Activated CD4-positive, alpha-beta T cell treated with anti-CD3 and anti-CD28 coated beads, Interleukin-2, amount 10 ng/mL, durations not matched to agents 24 days and 14 days (primary cell): ENCODE measurements at places on chromosomes 1 and 21. TPM values are rescaled to one million over a fixed set of nuclear protein-coding genes. Genes with fewer than 3 reads are reported as not detected.

DNA sequence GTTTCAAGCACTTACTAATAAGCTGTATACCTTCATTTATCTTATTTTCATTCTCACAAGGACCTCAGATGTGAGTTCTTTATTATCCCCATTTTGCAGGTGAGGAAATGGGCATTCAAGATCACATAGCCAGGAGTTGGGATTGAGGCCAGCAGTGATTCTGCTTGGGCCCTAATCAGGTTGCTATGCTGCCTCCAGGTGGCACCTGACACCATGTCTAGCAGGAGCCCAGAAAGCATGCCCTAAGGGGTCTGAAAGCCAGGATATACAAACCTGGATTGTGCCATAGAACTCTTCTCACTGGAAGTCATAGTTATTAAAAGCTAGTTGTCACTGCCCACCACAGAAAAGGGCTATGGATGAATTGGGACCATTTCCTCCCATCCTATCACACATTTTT, 61.1 kb downstream of the FYB2 start:
- H3K36me3 ChIP-seq, result no peaks in the 10 kb centered on the region
- H3K4me1 ChIP-seq, result no peaks in the 10 kb centered on the region

- H3K27ac ChIP-seq, result no peak overlapping the region
- H3K4me3 ChIP-seq, result peak overlapping the region; percentile 79
- peaks cover 22% of the 10 kb centered on the region for H3K27me3 ChIP-seq
- no peak for DNase-seq
- H3K4me1 ChIP-seq, result peaks cover 8% of the 10 kb centered on the region
These were observed 1.9 kb downstream of the EPHX1 start for GRCh38 chr1:225811622-225812487.

- H3K36me3 ChIP-seq, result no peaks in the 10 kb centered on the region
- H3K4me1 ChIP-seq, result no peaks in the 10 kb centered on the region
- H3K27ac ChIP-seq, result no peak overlapping the region
- DNase-seq, result no peak
These were observed 10.7 kb upstream of the CYYR1 start for GRCh38 chr21:26583769-26584168.

GRCh38 chr21:44985441-44986401, 45.9 kb downstream of the SLX9 start:
- no peaks in the 10 kb centered on the region for H3K4me1 ChIP-seq
- no peak overlapping the region for H3K27ac ChIP-seq
- H3K4me3 ChIP-seq, result no peak overlapping the region
- H3K36me3 ChIP-seq, result no peaks in the 10 kb centered on the region

GRCh38 chr1:66788231-66788939, 12.7 kb downstream of the INSL5 start:
- peak overlapping the region; percentile 60 for H3K4me3 ChIP-seq
- H3K4me1 ChIP-seq, result peaks cover 17% of the 10 kb centered on the region
- DNase-seq, result peak; percentile 76
- no peaks in the 10 kb centered on the region for H3K36me3 ChIP-seq

GRCh38 chr1:150346316-150346715, 17.6 kb upstream of the RPRD2 start:
- no peak for DNase-seq
- H3K27me3 ChIP-seq, result no peaks in the 10 kb centered on the region
- H3K27ac ChIP-seq, result no peak overlapping the region
- peaks cover 1% of the 10 kb centered on the region for H3K4me1 ChIP-seq

GRCh38 chr1:37272626-37273025, 201.8 kb upstream of the ZC3H12A start:
- no peak overlapping the region for H3K27ac ChIP-seq
- H3K27me3 ChIP-seq, result no peaks in the 10 kb centered on the region
- H3K4me1 ChIP-seq, result no peaks in the 10 kb centered on the region

Gene TMEM52
- 1.1 and 3.1 TPM in 2 replicates for total RNA-seq

Gene BEND5
- total RNA-seq, result 11.4 and 11.5 TPM in 2 replicates

Gene THRAP3
- 157 and 161 TPM in 2 replicates for total RNA-seq

Gene PTAFR
- total RNA-seq, result 0.40 and 0.57 TPM in 2 replicates

Gene LRRC38
- total RNA-seq, result not detected in 2 replicates

Gene MFAP2
- total RNA-seq, result not detected in 2 replicates

DNA sequence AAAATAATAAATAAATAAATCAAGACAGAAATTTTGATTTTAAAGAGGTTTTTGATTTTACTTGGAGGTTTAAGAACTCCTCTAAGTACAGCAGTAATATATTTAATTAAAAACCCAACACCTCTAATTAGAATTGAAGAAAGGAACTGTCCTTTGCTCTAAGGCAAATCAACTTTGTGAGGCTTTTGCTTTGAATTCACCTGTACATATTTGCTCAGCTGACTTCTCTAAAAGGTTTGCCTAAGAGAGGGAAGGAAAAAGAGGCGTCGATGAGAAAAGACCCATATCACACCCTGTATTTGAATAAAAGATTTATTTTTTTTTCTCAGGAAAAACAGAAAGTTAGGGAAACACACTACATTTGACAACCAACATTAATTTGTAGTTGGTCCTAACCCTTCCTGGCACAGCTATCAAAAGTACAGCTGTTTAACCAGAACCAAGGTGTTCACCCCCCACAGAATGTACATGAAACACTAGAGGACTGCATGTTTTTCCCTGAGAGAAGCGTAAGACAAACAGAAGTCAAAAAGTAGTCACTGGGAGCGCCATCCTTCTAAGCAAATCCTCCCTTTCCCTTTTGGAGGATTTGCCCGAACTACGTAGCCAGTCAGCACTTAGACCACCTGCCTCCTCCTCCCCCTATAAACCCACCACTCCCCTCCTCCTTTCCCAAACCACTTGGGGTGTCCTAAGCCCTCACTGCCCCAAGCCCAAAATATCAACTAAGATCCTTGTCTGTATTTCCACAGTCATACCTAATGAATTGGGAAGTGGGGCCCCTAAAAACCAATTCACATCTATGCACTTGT, 4.9 kb downstream of the MCL1 start:
- peaks cover 43% of the 10 kb centered on the region for H3K4me1 ChIP-seq
- H3K27ac ChIP-seq, result peak overlapping the region; percentile 94
- H3K36me3 ChIP-seq, result peaks cover 92% of the 10 kb centered on the region
- H3K27me3 ChIP-seq, result no peaks in the 10 kb centered on the region
- peak overlapping the region; percentile 94 for H3K4me3 ChIP-seq

Gene RWDD3
- total RNA-seq, result 11.6 and 12.0 TPM in 2 replicates

Gene VANGL2
- 0.02 and 0.05 TPM in 2 replicates for total RNA-seq

- H3K27ac ChIP-seq, result no peak overlapping the region
- no peak for DNase-seq
- H3K27me3 ChIP-seq, result peaks cover 3% of the 10 kb centered on the region
- H3K4me3 ChIP-seq, result no peak overlapping the region
These were observed 51.7 kb upstream of the PALMD start for GRCh38 chr1:99594205-99594604.

DNA sequence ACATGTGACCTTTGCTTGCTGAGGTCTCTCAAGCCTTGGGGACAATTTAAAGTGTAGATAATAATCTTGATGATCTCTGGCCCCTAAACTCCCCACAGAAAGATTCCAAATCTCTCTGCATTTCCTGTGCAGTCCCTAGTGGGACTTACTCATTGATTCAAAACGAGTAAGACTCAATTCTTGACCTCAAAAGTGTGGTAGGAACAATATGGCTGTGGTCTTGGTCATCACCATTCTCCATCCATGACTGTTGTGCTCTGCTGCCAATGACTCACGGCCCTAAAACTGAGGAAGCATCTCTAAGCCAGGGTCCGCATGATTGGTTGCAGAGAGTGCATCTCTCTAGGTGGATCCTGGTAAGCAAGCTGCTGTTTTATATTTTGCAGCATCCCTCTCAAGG, 268.0 kb downstream of the PTGER3 start:
- no peak for DNase-seq
- H3K36me3 ChIP-seq, result no peaks in the 10 kb centered on the region
- no peaks in the 10 kb centered on the region for H3K4me1 ChIP-seq
- H3K27ac ChIP-seq, result no peak overlapping the region
- no peaks in the 10 kb centered on the region for H3K27me3 ChIP-seq
- no peak overlapping the region for H3K4me3 ChIP-seq

DNA sequence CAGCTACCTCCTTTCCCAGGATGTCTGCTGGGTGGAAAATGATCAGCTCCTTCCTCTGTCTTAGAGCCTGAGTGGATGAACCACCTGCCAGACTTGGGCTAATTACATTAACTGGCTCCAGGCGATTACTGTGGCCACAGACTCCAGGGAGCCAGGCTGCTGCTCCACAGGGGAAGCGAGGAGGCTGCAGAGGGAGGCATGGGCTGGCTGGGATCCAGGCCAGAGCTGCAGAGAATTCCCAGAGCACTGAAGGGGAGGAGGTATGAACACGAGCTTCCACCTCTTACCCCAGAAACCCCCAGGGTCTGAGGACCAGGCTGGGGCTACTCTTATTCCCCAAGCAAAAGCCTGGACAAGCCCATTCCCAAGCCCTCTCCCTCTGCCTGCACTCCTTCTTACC, 136.0 kb upstream of the KLHDC7A start:
- H3K27ac ChIP-seq, result no peak overlapping the region
- no peak for DNase-seq
- H3K36me3 ChIP-seq, result no peaks in the 10 kb centered on the region
- H3K4me3 ChIP-seq, result no peak overlapping the region

Gene SAMD11
- total RNA-seq, result not detected in 2 replicates

DNA sequence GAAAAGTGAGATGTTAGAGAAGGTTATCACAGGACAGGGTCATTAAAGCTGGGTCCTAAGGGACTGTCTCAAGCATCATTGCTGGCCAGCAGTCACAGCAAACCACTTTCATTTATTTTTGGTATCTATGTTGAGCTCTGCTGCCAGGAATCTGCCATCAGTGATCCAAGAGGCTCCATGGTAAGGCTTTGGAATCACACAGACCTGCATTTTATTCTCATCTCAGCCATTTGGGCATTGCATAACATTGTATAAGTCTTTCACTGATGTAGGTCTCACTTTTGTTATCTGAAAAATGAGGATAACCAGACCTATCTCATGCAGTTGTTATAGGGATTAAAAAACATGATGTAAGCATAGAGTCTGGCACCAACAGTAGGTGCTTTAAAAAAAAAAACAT, 77.5 kb downstream of the OMA1 start:
- H3K27me3 ChIP-seq, result no peaks in the 10 kb centered on the region
- H3K36me3 ChIP-seq, result no peaks in the 10 kb centered on the region
- no peak for DNase-seq
- no peaks in the 10 kb centered on the region for H3K4me1 ChIP-seq
- H3K4me3 ChIP-seq, result no peak overlapping the region
- H3K27ac ChIP-seq, result no peak overlapping the region

DNA sequence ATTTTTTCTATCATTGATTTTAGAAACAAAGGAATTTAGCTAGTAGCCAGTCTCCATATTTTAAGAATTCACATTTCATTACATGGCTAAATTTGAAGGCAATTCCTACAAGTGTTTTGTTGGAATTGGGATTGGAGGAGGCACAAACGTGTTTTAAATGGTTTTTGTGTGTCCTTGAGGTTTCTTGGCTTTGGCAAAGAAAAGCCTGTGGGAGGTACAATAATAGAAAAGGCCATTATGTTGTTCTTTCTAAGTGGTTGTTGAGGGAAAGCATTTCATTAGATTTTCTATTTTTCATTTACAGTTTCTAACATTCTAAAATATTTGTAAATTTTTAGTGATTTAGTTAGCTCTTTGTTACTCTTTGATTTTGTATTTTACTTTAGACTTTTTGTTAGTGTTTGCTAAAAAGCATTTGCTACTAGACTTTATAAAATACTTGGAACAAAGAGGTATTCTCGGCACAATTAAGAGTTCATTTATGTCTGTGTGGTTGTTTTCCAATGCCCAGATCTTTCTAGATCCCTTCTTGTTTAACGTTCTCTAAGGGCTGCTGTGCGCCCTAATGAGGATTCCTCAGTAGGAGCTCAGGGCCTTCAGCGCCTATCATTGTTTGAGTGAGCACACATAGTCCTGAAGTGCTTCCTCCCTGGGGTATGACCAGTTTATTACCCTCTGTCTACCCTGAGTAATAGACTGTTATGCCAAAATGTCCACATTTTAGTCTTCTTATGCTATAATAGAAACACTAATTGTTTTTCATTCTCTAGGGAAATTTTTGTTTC, 70.0 kb upstream of the KIAA1614 start:
- H3K27me3 ChIP-seq, result no peaks in the 10 kb centered on the region
- no peak overlapping the region for H3K4me3 ChIP-seq
- H3K27ac ChIP-seq, result no peak overlapping the region
- peaks cover 3% of the 10 kb centered on the region for H3K4me1 ChIP-seq

DNA sequence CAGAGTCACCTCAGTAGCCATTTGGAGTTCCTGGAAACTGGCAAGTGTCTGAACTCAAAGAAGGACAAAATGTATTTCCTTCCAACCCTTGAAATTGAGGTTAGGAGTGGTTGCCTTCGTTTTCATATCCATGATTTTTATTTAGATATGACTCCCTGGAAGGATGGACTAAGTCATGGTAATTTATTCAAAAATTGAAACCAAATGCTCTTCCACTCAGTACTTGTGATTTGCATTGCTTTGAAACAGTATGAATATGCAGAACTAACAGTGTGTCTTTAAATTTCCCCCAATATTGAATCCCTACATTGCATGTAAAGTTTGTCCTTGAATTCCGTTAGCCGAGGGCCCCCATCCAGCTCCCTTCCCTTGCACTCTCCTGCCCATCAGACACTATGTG, 112.1 kb upstream of the DNAH14 start:
- no peak overlapping the region for H3K4me3 ChIP-seq
- H3K27ac ChIP-seq, result no peak overlapping the region
- no peaks in the 10 kb centered on the region for H3K36me3 ChIP-seq
- H3K4me1 ChIP-seq, result no peaks in the 10 kb centered on the region
- DNase-seq, result no peak

GRCh38 chr1:27026621-27027574, 14.2 kb upstream of the TENT5B start:
- no peak for DNase-seq
- H3K27ac ChIP-seq, result no peak overlapping the region
- no peak overlapping the region for H3K4me3 ChIP-seq

GRCh38 chr1:39960431-39960958, 5.5 kb downstream of the MFSD2A start:
- peaks cover 74% of the 10 kb centered on the region for H3K36me3 ChIP-seq
- H3K4me3 ChIP-seq, result peak overlapping the region; percentile 41
- peaks cover 35% of the 10 kb centered on the region for H3K4me1 ChIP-seq
- H3K27ac ChIP-seq, result peak overlapping the region; percentile 60

Gene IVL
- not detected in 2 replicates for total RNA-seq

Gene PAPPA2
- 0.02 TPM in 1 of 2 replicates, not detected in the other for total RNA-seq

DNA sequence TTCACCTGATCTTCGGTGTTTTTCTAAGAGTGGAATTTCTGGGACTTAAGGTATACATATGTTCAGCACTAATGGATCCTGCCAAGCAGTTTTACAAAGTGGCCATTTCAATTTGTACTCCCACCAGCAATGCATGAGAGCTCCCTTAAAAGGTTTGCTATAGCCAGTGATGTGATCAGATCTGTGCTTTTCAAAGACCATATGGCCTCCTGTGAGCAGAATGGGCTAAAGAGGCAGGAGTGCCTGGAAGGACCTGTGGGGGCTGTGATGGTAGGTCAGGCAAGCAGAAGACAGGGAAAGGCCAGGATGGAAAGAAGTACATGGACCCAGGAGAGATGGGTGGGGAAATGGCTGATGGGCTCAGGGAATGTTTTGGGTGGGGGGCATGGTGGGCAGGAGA, 252.7 kb downstream of the DISC1 start:
- no peaks in the 10 kb centered on the region for H3K27me3 ChIP-seq
- DNase-seq, result no peak
- peaks cover 3% of the 10 kb centered on the region for H3K36me3 ChIP-seq
- no peak overlapping the region for H3K4me3 ChIP-seq
- H3K27ac ChIP-seq, result no peak overlapping the region

GRCh38 chr1:94284476-94284875, 47.1 kb upstream of the ARHGAP29 start:
- no peaks in the 10 kb centered on the region for H3K4me1 ChIP-seq
- H3K27ac ChIP-seq, result no peak overlapping the region
- peaks cover 33% of the 10 kb centered on the region for H3K27me3 ChIP-seq
